ENCODE measurements at places on chromosomes 4 and X.

DNA sequence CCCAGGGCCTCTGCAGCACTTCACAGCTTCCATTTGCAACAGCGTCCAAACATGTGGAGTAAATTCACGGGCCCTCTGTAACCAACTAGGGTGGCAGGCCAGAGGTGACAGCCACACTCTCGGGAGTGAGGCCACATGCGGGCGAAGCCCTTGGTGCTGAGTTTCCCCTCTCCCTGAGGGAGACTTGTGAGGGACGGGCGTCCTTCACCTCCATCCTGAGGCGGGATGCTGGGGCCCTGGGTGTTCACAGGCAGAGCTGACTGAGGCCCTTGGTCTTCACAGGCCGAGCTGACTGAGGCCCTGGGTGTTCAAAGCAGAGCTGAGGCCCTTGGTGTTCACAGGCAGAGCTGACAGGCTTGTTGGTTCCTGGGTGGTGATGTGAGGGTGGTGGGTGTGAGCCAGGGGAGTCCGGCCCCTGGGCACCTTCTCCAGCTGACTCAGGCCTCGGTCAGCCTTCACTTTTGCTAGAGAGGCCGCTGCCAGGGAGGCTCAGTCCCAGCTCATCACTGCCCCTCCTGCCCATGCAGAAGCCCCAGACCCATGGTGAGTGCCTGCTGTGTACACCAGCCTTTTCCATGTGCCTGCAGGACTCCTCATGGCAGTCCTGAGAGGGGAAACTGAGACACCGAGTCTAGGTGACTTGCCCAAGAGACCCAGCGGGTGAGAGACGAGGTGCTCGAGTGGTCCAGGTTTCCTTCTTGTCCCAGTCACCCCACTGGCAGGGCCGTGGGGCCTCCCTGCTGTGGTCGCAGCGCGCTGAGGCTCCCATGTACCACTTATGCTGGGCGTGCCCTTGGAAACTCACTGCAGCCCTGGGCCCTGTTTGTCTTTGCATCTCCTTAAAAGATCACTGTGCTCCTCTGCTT lies 8.5 kb downstream of the WFS1 start:
- DNase-seq: no peak

- DNase-seq: no peak
Observed at GRCh38 chr4:187668526-187669082, 327.0 kb upstream of the ZFP42 start.

- DNase-seq: no peak
Observed at GRCh38 chr4:52641854-52642563, 17.1 kb downstream of the USP46 start.

GRCh38 chr4:110449947-110450346 lies 26.0 kb upstream of the ENPEP start:
- DNase-seq: no peak

- no peak for DNase-seq
Observed at GRCh38 chr4:7044137-7044930, 1.2 kb downstream of the TADA2B start.

- DNase-seq: no peak
Observed at GRCh38 chrX:135410861-135411627, 10.7 kb upstream of the SMIM10L2A start.

GRCh38 chr4:185127021-185127925 lies 15.8 kb upstream of the SLC25A4 start:
- peak; percentile 26 for DNase-seq

GRCh38 chr4:168743131-168743530 lies 246.3 kb downstream of the PALLD start:
- DNase-seq: no peak

- DNase-seq: no peak
Observed at GRCh38 chr4:74278490-74278889, 29.8 kb upstream of the EPGN start.

GRCh38 chr4:39975488-39976089 lies 2.1 kb downstream of the PDS5A start:
- DNase-seq: no peak

- DNase-seq: no peak
Observed at GRCh38 chrX:51641421-51642021, 22.8 kb upstream of the CENPVL3 start.

DNA sequence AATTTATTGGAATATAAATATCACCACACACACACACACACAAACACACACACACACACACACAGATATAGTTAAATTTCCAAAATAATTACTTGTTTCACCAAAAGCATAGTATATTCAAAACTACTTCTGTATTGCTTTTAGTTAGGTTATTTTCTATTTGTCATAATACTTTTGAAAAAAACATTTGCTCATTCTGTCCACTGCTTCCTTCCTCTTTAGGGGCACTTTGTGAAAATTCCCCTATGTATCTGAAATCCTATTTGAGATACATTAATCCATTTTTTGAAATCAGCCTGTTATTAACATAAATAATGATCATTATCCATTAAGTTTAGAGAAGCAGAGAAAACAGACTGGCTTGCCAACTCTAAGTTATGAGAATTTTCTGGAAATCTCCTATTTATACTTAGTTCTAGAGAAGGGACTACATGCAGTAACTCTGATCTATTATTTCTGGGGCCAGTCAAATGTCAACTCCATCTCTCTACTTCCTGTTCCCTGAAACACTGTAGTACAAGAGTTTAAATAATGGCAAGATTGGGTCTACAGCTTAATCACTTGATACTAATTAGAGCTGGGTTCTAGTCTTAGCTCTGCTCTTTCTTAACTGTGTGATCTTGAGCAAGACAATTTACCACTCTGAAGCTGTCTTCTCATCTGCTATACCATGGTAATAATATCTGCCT lies 54.4 kb upstream of the GPR174 start:
- no peak for DNase-seq

DNA sequence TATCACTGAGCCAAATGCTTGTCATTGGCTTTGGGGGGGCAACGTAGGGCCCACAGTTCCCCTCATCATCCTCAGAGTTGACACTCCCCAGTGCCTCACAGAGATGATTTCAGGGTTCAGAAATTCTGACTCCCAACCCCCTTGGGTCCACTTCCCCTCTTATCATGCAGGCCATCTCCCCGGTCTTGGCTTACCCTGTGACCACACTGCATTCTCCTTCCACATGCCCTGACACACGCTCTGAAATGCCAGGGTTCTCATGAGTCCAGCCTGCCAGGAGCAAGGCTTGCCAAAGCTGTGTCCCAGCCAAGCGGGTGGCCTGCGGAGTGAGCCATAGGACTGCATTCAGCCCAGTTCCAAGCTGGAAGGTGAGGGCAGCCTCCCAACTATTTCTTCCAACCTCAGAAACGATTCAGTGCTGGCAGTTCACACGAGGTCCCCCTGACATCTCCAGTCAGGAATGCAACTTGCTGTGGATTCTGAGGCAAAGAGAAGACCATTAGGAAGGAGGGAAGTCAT lies 101.2 kb downstream of the SMIM20 start:
- DNase-seq: no peak
